Stimulated activated CD8-positive, alpha-beta memory T cell treated with anti-CD3 and anti-CD28 coated beads, Interleukin-4, amount 100 ng/mL, for 1 hour (primary cell): ENCODE measurements at places on chromosomes 7 and 10.

DNA sequence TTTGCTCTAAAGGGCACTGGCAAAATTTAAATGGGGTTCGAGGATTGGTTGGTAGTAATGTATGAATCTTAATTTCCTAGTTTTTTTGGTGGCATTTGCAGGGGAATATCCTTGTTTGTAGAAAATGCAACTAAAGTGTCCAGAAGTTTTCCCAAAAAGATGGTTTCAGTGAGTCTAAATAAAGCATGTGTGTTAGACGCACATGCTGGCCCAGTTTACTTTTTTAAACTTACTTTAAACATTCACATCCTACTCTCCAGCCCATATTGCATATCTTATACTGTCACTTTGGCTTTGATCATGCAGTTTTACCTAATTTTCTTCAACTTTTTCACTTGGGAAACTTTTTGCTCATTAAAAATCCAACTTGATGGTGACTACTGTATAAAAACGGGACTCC lies 744.0 kb upstream of the CELF2 start:
- DNase-seq = no peak

DNA sequence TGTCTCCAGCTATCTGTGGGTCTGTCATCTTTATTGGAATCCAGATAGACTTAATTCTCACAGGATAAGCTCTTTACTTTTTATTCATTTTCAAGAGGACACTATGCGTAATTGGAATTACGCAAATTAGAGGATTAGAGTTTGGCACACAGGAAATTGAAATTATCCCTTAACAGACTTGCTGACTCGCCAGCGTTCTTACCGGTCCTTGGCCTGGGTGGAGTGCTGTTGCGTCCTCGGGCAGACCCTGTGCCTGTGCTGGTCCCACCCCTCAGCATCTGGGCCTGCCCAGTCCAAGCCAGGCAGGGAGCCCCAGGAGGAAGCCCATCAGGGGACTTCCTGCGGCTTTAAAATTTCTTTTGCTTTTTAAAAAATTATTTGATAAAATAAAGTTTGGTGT lies 101.8 kb downstream of the MKI67 start:
- DNase-seq = no peak

- DNase-seq = no peak
Measured at GRCh38 chr7:41169317-41169716, 533.6 kb downstream of the INHBA start.

GRCh38 chr7:141097430-141097829 lies 23.6 kb downstream of the TMEM178B start:
- DNase-seq = no peak

DNA sequence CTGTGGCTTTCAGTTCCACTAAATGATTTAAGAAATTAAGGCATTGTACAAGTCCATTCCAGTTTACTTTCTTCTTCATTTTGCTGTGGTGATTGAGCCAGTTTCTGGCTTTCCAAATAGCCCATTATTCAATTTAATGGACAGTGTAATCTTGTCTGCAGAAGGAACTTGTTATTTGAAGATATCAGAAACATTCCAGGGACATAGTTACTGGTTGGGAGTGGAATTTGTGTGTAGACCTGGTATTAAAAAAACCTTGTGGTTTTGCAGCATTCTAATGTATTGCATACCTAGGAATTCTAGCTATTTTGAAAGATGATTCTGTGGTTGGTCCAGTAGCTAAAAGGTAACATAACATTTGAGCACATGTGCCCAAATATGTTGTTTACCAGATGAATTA lies 72.2 kb downstream of the MCU start:
- DNase-seq = no peak
